ENCODE measurements at places on chromosomes 6 and 20.

- no peak for DNase-seq
Measured at GRCh38 chr6:140661691-140662090, 1287.2 kb upstream of the CITED2 start.

GRCh38 chr6:34912715-34913464 is 23.8 kb downstream of the ANKS1A start:
- DNase-seq = peak; percentile 57

GRCh38 chr20:64038565-64039292 is 2.7 kb downstream of the C20orf204 start:
- DNase-seq = peak; percentile 72

GRCh38 chr6:73791336-73791735 is 95.3 kb downstream of the CD109 start:
- no peak for DNase-seq

DNA sequence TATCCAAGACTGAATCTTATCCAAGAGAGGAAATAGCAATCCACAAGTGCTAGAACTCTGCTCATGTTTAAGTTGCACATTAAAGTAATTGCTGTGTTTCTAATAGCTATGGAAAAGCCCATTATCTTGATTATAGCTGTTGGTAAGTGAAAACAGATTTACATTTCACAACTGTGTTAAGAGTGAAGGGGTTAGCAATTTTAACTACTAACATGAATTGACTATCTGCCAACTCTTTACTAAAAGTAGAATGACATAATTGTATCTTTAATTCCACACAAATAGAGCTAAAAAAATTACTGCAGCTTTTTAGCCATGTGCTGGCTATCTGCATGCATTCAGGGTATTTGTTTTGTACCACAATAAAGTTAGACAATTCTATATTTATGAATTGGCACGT is 277.9 kb upstream of the IRAK1BP1 start:
- no peak for DNase-seq

DNA sequence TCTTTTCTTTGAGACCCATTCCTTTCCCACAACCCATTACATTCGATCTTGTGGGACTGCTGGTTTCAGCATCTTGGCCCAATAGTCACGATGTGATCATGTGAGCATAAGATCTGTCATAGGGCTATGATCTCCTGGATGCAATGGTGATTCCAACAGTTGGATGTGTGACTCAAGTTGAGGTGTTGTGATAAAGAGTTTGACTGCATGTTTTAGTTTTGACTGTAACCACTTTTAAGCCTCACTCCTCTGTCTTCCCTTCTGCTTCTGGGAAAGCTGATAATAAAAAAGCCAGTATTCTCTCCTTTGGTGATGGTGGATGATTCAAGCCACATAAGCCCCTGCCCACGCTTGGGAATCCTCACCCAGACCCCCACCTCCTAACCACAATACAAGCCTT is 117.0 kb upstream of the ASCC3 start:
- DNase-seq = no peak
